ENCODE measurements at places on chromosomes 5 and 9. TPM values are rescaled to one million over a fixed set of nuclear protein-coding genes. Genes with fewer than 3 reads are reported as not detected.

Gene KIF4B
- not detected for total RNA-seq

Gene CARTPT
- total RNA-seq: not detected

Gene ORM1
- total RNA-seq: 1.9 TPM

Gene ALDOB
- total RNA-seq: not detected

Gene PKD2L2
- total RNA-seq: not detected

Gene EIF4E1B
- total RNA-seq: not detected

Gene CARD9
- total RNA-seq: 10.6 TPM

Gene NSG2
- not detected for total RNA-seq

Gene FGF10
- total RNA-seq: 5.9 TPM

Gene PCDHB13
- total RNA-seq: 7.1 TPM

Gene WWC1
- total RNA-seq: not detected

Gene SLC45A2
- not detected for total RNA-seq

Gene IL31RA
- total RNA-seq: not detected

Gene LURAP1L
- total RNA-seq: 7.1 TPM

Gene LCN12
- 5.4 TPM for total RNA-seq

Gene COL15A1
- total RNA-seq: 20.3 TPM

All from uterus (tissue), 4 donors.